ENCODE measurements at places on chromosomes 2 and 18.

GRCh38 chr2:86790134-86790675 lies 508 bp downstream of the CD8A start:
- peak overlapping the region; percentile 33 for H3K4me3 ChIP-seq
- no peak overlapping the region for H3K27ac ChIP-seq
- H3K27me3 ChIP-seq: peaks cover 57% of the 10 kb centered on the region
- H3K36me3 ChIP-seq: no peaks in the 10 kb centered on the region
- H3K4me1 ChIP-seq: peaks cover 28% of the 10 kb centered on the region

GRCh38 chr2:176088048-176088936 lies 4.2 kb upstream of the HOXD13 start:
- H3K27ac ChIP-seq: no peak overlapping the region
- peaks cover 93% of the 10 kb centered on the region for H3K27me3 ChIP-seq
- no peak for DNase-seq
- H3K36me3 ChIP-seq: no peaks in the 10 kb centered on the region

DNA sequence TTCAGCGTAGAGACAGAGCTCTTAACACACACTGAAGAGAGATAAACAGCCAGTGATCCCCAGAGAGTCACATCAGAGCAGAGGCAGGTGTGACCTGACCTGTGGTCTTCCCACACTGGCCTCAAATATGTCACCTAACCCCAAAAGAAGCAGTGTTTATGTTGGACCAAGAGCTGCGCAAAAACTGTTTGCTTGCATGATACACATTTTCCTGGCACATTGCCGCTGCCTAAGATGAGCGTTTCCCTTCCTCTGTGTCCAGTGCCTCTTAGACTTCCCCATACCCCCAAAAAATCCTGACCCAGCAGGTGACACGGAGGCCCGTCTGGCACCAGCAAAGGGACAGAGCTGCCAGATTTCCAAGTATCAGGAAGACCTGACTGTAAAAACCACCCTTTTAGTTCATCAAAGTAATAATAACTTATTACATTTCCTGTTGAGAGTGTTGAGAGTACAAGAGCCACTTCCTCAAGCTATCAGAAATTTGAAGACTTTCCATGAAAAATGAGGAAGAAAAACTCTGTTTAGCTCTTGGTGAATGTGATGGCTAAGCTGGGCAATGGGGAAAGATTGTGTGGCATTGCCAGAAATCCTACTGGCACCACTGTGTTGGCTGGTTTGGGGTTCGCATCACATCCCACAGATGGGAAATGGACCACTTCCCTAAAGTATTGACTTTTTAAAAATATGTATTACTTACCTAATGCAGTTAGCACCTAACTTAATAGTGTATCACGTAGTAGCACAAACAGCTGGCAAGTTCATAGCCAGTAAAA lies 6.7 kb downstream of the TNFRSF11A start:
- DNase-seq: no peak
- peaks cover 35% of the 10 kb centered on the region for H3K27me3 ChIP-seq
- H3K27ac ChIP-seq: no peak overlapping the region
- H3K36me3 ChIP-seq: no peaks in the 10 kb centered on the region

DNA sequence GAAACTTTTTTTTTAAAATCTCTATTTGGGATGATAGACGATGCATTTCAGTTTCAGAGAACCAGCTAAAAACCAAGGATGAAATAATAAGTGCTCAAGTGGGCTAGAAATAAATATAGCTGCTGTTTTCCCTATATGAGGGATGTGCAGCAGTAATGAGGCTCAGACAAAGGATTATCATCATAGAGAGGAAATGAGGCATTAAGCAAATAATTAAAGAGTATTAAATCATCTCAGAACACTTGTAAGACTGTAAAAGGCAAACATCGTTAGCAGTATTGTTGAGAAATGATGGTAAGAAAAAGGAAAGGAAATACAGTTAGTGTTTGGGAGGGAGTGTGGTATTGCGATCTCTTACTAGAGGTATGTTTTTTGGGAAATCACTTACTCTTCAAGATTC lies 233.5 kb downstream of the TGIF1 start:
- no peak overlapping the region for H3K4me3 ChIP-seq
- no peak overlapping the region for H3K27ac ChIP-seq
- no peak for DNase-seq
- no peaks in the 10 kb centered on the region for H3K4me1 ChIP-seq
- no peaks in the 10 kb centered on the region for H3K27me3 ChIP-seq

Measured in CD4-positive, alpha-beta T cell (primary cell).